ENCODE measurements at places on chromosomes 12 and 14.

GRCh38 chr12:53463802-53464560 is 12.1 kb downstream of the PCBP2 start:
- DNase-seq: no peak

DNA sequence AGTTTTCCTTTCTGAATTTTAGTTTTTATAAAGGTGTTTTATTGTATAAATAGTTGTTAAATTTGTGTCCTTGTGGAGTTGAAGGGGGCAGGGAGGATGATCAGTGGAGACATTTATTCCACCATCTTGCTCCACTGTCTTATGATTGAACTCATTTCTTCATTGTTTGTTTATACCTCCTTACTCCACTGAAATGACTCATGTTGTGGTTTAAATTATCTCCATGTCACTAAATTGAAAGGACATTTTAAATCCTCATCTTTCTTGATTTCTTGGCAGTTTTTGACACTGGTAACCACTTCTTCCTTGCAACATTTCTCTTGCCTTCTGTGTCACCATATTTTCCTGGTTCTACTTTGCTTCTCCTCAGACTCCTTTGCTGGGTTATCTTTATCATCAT is 23.6 kb upstream of the FERMT2 start:
- no peak for DNase-seq

DNA sequence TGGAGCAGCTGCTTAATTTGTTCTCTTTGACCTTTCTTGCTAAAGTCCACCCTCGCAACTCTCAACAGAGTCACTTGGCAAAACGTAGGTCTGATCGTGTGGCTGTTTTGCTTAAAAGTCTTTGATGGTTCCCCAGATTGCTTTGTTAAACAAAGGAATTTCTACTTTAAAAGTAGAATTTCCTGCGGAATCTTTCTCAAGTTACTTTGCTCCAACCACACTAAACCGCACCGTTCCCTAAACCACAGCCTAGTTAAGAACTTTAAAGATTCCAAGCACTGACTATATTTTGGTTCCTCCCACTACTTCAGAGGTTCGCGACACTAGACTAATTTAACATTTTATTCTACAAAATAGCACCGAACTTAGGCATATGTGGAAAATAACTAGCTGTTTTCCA is 114.8 kb upstream of the FGD4 start:
- no peak for DNase-seq

DNA sequence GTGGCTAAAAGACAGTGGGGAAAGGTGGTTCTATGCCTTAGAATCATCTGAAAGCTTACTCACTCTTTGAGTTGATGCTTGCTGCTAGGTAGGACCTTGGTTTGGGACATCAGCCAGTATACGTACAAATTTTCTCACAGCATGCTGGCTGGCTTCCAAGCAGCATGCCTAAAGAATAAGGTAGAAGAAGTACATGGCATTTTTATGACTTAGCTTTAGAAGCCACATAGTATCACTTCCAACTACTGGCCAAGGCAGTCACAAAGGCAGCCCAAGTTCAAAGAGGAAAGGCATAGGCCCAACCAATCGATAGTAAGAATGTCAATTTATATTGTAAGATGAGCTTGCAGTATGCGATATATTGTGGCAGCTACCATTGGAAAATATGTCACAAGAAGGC is 284.2 kb upstream of the CAND1 start:
- DNase-seq: no peak

DNA sequence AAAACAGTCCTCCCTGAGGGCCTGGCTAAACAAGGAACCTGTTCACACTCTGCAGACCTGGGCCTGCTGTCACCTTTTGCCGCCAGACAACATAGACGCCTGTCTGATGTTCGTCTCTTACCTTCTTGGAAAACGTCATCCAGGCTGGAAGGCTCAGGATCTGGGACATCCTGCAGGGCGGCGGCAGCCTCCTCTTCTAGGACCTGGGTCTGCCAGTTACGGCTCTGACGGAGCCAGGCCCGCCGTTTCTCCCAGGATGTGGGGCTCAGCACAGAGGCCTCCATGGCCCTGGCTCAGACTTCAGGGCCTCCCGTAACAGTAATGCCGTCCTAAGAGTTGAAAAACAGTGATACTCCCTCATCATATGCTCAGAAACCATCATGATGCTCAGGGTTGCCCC is 10.3 kb downstream of the TESPA1 start:
- DNase-seq: no peak

DNA sequence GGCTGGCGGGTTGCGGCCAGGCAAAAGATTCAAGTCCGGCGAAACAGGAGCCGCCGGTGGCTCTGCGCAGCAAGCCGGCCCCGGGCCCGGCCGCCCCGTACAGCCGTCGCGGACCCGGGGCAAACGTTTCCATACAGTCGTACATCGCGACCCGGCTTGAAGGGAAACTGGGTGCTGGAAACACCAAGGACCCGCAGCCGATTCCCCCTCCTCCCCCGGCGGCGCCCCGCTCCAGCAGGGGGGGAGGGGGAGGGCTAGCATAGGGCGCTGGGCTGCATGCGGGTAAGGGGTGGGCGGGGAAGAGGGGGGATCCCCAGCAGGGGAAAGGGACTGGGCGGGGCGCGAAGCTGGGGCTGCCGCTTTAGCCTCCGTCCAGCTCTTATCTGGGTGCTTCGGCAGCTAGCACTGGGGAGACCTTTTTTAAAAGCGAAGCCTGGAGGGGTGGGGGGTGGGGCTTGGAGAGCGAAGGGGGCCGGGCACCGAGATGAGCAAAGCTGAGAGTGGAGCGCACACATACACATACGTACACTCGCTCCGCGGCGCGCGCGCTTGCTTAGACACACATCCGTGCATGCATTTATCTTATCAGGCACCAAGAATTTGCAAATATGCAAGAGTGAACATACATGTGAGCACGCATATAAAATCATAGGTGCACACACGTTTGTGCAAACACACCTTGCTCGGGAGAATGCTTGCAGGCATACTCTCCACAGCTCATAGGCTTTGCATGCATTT is 11.9 kb downstream of the RARG start:
- no peak for DNase-seq

- DNase-seq: no peak
These were observed 396.2 kb downstream of the PAWR start for GRCh38 chr12:79294590-79294989.

DNA sequence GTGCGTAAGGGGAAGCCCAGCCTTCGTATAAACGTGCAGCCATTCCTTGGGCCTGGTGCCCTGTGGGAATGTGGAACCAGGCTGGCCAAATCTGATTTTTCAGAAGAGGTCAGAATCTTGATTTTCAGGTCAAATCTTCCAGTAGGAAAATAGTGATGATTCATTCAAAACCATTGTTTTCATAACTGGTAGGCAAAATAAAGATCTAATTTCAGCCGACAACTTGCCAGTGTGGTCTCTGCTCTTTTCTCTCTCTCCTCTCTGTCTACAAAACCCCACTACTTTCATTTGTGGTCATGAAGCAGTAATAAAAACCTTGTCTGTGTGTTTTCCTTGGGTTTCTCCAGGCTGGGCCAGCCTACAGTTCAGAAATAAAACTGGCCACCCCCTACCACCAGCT is 135.1 kb downstream of the RBM19 start:
- no peak for DNase-seq

DNA sequence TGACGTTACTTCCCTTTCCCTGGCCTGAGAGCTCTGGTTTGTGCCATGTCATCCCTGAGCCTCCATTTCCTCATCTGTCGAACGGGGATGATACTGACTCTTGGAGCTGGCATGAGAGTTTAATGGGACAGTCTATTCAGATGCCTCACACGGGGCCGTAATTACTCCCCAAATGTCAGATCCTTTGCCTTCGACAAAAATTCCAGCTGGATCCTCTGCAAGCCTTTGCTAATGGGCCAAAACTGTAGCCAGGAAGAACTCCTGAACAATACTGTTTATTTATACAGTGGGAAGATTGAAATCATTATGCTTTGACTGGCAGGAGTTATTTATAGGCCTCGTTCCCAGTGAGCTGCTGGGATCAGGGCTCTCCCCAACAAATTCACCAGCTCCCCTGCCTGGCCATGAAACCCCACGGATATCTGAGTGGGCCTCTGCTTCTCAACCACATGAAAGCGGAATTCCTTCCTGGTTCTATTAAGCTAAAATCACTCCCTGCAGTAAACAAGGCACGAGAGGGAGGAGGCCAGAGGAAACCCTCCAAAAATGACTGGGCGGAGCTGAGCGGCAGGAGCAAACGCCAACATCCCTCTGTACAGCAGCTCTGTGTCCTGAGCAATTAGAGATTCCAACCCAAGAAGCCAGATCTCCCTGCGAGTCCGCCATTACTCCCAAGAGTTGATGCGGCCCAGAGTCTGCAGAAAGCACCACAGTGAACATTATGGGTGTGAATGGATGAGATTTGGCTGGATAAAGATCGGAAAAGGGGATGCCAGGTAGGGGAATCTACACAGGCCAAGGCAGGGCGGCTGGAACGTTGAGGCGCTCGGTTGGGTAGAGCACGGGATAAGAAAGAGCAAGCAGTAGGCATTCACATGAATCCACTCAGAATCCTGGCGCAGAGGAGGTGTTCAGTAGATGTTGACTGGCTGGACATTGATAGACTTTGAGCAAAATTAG is 326.1 kb downstream of the BCL11B start:
- DNase-seq: no peak

- DNase-seq: no peak
These were observed 38.1 kb upstream of the CDK17 start for GRCh38 chr12:96438330-96438729.

GRCh38 chr14:77844802-77845201 is 44.9 kb downstream of the ADCK1 start:
- DNase-seq: no peak

DNA sequence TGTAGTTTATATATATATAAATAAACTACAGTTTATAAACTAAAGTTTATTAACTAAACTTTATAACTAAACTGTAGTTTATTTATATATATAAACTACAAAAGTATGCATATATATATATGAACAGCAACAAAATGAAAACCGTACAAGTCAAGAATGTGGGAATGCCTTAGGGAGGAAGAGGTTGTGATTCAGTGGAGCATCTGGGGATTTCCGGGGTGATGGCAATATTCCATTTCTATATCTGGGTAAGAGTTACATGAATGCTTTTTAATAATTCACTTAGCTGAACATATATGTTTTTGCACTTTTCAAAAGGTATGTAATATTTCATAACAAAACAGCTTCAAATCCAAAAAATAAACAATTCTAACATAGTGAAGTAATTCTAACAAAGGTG is 30.1 kb upstream of the CAND1 start:
- DNase-seq: no peak

DNA sequence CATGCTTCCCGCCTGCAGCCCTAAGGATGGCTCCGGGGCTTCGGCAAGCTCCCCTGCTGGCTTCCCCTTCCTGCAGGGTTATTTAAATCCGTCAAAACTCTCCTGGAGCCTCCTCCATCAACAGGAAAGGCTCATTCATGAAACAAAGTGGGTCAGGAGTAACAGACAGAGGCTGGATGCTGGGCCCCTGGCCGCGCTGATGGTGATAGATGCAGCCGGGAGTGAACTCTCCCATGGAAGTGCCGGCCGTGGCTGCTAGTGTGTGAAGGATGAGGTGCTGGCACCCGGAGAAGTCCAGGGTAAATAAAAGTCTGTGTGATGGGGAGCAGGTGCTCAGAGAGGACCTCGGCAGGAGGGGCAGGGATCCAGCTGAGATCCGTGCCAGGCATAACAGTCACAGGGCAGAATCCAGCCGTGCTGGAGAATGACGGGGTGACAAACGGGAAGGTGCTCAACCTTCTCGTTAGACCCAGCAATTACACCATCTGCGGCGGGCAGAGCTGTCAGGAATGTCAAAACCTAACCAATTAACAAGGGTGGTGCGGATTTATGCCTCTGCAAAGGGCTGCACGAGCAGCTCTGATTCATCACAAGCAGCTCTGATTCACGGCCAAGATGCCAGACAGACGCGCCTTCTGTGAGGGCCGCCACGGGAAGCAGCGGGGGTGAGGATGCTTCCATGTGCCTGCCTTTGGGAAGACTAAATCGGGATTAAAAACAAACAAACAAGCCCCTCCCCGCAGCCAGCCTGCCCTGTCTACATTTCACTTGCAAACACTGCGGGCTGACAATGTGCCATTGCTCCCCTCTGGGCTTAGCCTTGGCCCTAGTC is 55.6 kb downstream of the SYNE3 start:
- DNase-seq: no peak

DNA sequence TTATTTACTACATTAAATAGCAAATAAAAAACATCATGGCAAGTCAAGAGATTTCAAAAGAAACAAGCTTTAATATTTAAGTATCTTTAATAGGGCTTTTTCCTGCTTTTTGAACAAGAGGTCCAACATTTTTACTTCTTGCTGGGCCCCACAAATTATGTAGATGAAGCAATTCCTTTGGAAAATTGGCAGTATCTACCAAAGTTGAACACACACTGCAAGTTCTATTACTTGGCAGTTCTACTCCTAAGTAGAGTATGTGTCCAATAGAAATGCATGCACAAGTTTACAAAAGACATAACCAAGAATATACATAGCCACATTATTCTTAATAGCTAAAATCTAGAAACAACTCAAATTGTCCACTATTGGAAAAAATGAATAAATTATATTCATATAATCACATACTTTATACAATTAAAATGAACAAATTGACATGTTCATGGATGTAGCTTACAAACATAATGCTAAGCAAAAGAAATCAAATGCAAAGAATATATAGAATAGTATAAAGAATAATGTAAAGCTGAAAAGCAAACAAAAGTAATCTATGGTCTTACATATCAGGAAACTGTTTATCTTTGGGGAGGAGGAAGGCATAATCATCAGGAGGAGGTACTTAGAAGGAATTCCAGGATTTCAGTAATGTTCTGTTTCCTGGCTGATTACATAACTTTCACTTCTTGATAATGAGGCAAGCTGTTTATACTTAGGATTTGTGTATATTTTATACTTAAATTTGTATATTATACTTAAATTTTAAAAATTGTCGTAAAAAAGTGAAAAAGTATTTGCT is 6.5 kb upstream of the TMBIM4 start:
- DNase-seq: no peak

- DNase-seq: no peak
These were observed 1702.6 kb upstream of the FLRT2 start for GRCh38 chr14:83827383-83827782.

DNA sequence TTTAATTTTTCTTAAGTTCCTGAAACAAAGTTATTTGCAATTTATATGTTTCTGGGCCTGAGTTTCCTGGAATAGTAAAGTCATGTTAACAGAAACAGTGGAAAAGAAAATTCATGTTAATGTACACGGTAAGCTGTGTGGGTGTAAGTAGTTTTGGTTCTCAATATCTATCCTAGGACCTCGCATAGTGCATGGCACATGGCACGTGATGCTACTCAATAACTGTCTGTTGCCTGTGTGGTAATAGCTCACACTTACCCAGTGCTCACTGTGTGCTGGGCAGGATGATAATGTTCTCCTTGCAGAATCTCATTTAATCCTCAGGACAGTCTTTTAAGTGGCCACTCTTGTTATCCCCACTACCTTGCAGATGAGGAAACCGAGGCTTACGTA is 100.7 kb downstream of the DUSP16 start:
- DNase-seq: no peak

DNA sequence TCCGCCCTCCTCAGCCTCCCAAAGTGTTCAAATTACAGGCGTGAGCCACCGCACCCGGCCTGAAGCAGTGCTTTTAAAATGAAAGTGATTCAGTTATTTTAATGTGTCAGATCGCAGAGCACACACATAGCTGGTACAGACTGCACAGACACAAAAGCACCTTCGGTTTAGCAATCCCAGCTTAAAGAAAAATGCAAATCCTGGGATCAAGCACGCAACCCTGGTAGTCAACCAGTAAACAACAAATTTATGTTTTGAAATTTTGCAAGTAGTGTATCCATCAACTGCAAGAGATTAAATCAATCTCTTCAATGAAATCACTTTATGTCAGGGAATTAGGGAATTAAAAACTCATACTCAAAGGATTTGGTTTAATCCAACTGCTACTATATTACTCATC is 28.4 kb downstream of the SLC38A1 start:
- DNase-seq: no peak

GRCh38 chr12:12483438-12483837 is 79.2 kb downstream of the DUSP16 start:
- no peak for DNase-seq
